ENCODE measurements at places on chromosomes 12 and 14.
A peak's percentile ranks its signal among the peaks of the same experiment; 100 is the strongest.

- peak; percentile 41 for DNase-seq
Measured at GRCh38 chr12:9973949-9974348, 2.7 kb downstream of the CLEC12A start.

- DNase-seq: no peak
Measured at GRCh38 chr12:22116376-22116775, 70.4 kb downstream of the CMAS start.

DNA sequence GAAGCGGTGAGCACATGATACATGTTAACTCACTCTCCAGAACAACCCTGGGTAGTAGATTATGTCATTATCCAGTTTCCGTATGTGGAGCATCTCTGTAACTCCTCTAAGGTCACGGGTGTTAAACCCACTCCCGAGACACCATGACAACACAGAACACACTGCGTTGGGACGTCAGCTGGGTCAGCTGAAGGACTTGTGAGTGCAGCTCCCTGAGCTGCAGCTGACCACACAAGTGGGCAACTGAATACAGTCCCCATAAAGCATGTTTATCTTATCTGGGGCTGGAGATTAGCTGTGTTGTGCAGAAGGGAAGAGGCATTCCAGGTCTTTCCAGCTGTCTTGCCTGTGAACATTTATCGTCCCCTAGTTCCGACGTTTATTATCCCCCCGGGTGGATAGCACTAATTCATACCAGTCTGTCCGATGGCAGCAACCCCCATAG lies 211.5 kb downstream of the CHST11 start:
- no peak for DNase-seq

DNA sequence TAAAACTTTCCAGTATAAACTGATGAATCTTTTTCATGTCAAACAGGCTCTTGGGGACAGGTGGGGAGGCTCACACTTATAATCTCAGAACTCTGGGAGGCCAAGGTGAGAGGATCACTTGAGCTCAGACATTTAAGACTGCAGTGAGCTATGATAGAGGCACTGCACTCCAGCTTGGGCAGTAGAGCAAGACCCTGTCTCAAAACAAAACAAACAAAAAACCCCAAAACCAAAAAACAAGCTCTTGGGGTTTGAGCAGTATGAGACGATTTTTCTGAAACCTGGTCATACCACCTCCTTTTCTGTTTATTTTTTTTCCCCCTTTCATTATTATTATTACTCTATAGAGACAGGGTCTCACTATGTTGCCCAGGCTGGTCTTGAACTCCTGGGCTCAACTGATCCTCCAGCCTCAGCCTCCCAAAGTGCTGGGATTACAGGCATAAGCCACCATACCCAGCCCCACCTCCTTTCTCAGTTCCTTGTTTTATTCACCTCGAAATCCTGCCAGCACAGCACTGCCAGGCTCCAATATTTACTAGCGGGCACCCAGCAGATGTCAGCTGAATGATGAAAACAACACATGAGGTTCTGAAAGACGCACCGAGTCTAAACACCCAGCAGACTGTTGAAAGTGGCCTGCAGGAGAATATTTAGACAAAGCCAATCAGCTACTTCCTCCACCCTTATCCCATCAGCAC lies 19.5 kb upstream of the CDK17 start:
- DNase-seq: no peak
